Colonic mucosa (tissue), 4 donors: ENCODE measurements at places on chromosomes 7 and 10. TPM values are rescaled to one million over a fixed set of nuclear protein-coding genes. Genes with fewer than 3 reads are reported as not detected.

HDAC9 gene
- 8.7 TPM for total RNA-seq

CYP2C9 gene
- 3.1 TPM for total RNA-seq

FGFBP3 gene
- total RNA-seq = 1.1 TPM

GRM3 gene
- not detected for total RNA-seq

LZTS2 gene
- 30.8 TPM for total RNA-seq

AGR2 gene
- 2,751 TPM for total RNA-seq

- no peak for DNase-seq
These were observed 99.8 kb downstream of the DYNC2I1 start for GRCh38 chr7:158955932-158956804.

DNA sequence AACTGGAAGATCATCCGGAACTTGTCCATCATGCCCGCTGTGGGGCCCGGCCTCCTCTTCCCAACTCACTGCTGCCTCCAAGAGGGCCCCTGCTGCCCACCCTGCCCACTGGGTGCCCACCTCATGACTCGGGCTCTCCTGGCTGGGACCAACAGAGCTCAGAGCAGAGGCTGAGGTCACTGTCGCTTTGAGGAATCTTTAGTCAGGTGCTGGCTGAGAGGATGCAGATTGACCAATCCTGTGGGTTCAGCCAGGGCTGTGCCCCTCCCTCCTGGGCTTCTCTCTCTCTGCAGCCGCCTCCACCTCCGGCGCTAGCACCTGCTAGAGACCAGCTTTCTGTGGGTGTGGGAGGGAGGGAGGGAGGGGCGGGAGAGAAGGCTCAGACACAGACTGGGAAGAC, at the start of gene CALHM1:
Gene CALHM1 (minus strand): TSS at position 181 of the 400 bp plus-strand sequence. CDS start 149 bp downstream, at position 32.
- DNase-seq = no peak

- no peak for DNase-seq
These were observed 20.2 kb upstream of the FOXK1 start for GRCh38 chr7:4661871-4662270.

- no peak for DNase-seq
These were observed 3.0 kb downstream of the PI4K2A start for GRCh38 chr10:97643441-97643985.

DNA sequence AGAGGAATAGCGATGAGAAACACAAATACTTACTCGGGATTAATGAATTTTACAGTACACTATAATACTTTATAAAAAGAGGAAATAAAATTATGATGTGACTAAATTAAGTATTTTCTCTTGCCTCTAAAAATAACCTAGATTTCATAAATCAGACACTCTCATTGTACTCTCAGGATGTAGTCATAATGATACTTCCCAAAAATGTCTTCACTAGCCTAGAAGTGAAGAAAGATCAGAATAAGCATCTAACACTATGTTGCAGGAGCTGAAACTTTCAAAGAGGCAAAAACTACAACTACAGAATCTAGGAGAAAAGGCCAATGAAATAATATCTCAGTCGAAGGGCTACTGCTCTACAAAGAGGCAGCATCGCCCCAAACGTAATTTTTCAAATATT, 49.4 kb downstream of the DNAJC1 start:
- DNase-seq = no peak

DNA sequence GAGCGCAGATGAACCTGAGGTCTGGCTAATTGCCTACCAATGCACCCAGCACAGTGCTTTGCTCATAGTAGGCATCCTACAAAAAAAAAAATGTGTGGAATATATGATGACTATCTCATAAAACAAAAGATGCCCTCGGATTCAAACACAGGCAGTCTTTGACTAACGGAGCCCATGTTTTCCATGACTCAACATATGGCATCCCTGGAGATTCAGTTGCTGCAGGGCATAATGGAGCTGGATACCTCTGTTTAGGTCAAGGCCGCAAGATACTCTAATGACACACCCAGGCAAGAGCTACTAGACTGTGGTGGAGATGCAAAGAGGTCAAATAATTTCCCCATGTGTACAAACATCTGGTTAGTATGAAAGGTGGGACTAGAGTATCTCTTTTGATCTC, 16.3 kb downstream of the CUBN start:
- DNase-seq = no peak

DNA sequence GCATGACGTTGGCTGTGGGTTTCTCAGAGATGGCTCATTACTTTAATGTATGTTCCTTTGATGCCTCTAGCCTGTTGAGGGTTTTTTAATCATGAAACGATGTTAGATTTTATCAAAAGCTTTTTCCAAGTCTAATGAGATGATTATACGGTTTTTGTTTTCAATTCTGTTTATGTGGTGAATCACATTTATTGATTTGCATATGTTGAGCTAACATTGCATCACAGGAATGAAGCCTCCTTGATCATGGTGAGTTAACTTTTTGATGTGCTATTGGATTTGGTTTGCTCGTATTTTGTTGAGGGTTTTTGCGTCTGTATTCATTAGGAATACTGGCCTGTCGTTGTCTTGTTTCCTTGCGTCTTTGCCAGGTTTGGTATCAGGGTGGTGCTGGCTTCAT, 52.3 kb upstream of the PTPN12 start:
- DNase-seq = no peak

DNA sequence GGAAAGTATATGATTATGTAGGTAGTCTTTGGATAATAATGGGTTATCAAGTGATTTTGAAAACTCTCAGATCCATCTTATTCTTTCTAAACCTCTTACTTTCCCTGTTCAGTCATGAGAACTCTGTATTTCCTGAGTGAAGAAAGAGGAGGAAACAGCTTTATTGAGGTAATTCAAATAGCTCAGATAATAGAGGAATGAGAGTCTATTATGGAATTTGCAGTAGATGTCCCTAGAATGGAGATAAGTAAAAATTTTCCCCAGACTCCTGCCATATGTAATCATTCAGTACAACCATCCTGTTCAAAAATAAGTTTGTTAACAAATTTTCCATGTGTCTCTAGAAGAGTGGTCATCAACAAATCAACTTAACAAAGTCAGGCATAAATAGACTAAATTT, 36.4 kb downstream of the EPDR1 start:
- DNase-seq = no peak

- no peak for DNase-seq
These were observed 132.6 kb downstream of the CELF2 start for GRCh38 chr10:11150231-11150731.

DNA sequence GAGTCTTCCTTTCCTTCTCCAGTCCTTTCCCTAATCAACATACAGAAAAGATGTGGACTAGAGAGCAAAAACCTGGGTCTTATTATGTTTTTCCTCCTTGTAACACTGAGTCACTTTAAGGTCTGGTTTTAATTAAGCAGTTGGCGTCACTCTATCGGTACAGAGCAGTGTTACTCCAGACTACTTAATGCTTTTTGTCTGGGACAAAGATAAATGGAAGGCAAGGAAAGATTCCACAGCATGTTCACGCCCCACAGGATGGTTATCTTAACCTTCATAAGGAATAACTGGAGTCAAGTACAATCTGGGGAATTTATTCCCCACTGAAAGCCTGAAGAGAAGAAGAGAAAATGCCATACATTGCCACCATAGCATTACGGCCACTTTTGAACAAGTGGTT, 145.7 kb downstream of the ELAPOR2 start:
- no peak for DNase-seq

- no peak for DNase-seq
These were observed 14.8 kb downstream of the YKT6 start for GRCh38 chr7:44215531-44215930.

DNA sequence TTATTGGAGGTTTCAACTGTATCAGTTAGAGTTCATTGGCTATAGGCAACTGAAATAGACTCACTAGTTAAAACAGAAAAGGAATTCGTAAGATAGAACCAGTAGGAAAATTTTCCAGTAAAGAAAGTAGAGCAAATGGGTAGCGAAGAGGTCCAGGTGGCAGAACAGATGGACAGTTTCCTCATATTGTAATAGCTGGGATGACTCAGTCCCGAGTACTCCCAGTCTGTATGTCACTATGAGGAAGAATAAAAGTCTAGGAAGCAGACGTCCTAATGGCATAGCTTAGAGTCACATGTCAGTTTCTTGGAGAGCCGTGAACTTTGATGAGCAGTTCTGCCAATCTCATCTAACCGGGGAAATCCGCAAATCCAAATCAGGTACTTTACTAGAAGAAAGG, 95.3 kb downstream of the RNF32 start:
- no peak for DNase-seq

- no peak for DNase-seq
These were observed 347.5 kb upstream of the ZMIZ1 start for GRCh38 chr10:78721231-78721630.

DNA sequence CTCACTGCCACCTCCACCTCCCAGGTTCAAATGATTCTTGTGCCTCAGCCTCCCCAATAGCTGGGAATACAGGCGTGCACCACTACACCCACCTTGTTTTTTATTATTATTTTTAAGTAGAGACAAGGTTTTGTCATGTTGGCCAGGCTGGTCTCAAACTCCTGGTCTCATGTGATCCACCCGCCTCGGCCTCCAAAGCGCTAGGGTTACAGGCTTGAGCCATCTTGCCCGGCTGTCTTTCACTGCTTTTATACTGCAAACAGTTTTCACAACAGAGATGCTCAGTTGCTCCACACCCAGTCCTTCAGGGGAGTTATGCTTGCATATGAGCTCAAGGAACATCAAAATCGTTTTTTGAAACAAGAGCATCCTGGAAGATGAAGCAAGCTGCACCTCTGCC, 1.3 kb upstream of the PRR15 start:
- DNase-seq = peak; percentile 35

GRCh38 chr7:37531225-37531624, 82.6 kb upstream of the ELMO1 start:
- DNase-seq = no peak
